Muscle of back (tissue), 13 donors: ENCODE measurements at places on chromosomes 1 and 21.

DNA sequence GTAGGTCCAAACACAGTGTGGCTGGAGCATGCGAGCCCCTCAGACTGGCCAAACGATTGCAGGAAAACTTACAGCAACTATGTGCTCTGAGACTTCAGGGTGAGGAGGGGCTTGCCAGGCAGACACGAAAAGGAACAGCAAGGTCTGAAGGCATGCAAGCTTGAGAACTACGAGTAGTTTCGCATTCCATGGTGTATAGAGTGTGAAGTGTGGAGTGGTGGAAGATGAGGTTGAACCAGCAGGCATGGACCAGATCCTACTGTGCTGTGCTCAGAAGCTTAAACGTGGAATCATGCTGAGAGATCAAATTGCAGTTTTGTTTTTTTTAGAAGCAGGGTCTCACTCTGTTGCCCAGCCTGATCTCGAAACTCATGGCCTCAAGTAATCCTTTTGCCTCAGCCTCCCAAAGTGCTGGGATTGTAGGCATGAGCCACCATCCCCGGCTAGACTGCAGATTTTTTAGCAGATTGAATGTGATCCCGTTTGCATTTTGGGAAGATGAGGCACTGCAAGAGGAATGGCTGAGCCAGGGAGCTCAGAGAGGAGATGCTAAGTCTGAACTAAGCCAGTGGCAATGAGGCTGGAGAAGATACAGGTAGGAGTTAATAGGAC lies 5.1 kb upstream of the TFAP2E start:
- no peak for DNase-seq

DNA sequence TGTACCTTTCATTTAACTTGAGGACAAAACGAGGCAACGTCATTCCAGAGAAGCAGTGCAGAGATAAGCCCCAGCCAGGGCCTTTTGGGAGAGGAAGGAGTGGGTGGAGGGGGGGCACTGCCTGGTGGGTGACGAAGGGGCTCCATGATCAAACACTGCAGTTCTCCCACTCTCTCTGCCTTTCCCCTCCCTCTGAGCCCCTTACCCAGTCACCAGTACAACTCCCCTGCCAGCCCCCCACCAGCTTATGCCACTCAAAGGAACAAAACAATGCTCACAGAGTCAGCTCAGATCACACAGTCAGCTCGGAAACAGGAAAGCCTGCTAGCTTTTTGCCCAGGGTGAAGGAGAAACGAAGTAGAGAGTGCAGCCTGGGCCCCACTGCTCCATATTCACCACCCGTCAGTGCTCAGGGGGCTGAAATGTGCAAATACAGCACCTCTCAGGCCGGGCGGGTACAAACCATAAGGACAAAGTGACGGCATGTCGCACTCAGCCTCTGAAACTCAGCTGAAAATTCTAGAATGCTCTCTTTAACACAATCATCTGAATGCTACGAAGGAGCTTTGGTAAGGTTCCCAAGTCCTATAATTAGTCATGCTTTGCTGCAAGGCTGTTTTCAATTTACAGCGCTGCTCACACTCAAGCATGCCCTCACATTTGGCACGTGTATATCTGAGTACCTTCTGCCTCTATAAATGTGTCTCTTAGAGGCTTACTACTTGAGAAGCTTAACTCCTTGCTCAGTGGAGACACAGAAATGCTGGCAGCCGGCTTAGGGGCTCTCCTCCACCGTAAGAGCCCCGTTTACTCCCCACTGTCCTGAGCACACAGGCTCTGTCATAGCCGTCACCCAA lies 65.8 kb upstream of the RAB4A start:
- DNase-seq: peak; percentile 77

- no peak for DNase-seq
These were observed 102.0 kb upstream of the VANGL1 start for GRCh38 chr1:115539736-115540135.

- DNase-seq: no peak
These were observed 31.4 kb downstream of the POFUT2 start for GRCh38 chr21:45256021-45256911.

- DNase-seq: no peak
These were observed 123.2 kb downstream of the NTNG1 start for GRCh38 chr1:107264007-107264406.

DNA sequence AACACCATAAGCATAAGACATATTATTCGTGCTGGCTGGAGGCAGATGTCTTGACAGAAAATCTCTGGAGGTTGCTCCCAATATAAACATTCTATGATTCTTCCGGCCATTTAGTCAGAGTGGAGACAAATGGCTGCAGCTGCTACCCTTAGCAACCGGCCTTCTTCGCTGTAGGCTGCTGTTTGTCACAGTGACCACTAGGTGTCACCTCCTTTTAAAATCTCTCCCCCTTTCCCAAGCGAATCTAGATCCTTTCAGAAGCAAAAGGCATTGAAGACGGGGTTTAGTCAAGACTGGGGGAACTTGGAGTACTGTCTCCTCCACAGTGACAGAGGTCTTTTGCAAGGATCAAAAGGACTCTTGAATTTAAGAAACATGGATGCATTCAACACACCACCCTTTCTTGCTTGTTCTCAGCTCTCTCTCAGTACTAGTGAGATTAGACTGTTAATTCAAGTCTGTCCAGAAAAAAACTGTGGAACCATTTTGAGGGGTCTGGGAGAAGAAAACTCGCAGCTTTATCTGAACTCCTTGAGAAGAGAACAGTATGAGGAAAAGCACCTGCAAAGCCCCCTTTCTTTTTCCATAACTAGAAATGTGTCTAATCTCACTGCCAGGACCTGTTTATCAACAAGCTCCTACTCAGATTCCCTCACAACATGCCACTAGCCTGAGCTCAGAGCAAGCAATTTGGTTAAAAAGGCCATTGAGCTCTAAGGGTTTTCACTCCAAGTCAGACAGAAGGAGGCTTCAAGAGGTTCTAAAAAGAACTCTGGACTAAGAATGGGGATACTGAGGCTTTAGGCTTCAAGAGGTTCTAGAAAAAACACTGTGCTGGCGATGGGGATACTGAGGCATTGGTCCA lies 408.3 kb upstream of the PLXNA2 start:
- DNase-seq: peak; percentile 68

DNA sequence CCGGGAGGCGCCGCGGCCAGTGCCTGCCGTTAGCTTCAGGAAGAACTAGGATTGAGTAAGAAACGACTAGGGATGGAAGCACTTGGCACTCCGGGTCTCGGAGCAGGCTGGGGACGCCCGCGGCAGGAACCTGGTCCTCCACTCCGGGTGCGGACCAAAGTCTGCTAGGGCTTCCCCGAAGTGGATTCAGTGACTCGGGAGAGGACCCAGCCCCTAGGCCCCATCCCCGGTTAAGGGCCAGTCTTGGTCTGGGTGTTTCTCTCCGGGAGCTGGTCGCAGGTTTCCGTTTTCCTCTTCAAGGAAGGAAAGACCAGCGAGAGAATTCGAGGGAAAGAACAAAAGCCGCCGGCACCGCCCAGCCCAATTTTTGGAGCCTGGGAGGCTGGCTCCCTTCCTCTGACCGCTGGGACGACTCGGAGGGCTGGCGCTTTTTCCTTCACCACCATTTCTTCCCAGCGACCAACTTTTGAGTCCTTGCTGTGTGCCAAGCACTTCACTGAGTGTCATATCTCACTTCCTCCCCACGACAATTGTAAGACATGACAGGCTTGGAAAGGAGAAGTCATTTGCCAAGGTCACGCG lies 16.8 kb upstream of the STMN1 start:
- peak; percentile 32 for DNase-seq

GRCh38 chr1:57868908-57869307 lies 445.0 kb upstream of the DAB1 start:
- no peak for DNase-seq

DNA sequence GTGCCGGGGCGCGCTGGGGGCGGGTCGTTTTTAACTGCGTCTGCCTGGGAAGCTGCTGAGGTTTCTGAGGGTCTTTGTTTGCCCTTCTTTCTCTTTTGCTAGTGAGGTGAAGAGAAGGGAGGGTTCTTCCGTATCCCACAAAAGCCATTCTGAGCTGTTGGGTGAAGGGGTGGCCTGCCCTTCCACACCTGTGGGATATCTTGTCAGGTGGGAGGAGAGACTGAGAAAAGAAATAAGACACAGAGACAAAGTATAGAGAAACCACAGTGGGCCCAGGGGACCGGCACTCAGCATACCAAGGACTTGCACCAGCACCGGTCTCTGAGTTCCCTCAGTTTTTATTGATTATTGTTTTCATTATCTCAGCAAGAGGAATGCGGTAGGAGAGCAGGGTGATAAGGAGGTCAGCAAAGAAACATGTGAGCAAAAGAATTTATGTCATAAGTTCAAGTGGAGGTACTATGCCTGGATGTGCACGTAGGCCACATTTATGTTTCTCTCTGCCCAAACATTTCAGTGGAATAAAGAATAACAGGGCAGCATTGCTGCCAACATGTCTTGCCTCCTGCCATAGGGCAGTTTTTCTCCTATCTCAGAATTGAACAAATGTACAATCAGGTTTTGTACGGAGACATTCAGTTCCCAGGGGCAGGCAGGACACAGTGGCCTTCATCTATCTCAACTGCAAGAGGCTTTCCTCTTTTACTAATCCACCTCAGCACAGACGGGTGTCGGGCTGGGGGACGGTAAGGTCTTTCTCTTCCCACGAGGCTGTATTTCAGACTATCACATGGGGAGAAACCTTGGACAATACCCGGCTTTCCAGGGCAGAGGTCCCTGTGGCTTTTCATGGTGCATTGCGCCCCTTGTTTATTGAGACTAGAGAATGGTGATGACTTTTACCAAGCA lies 972 bp downstream of the PGBD2 start:
- DNase-seq: no peak

DNA sequence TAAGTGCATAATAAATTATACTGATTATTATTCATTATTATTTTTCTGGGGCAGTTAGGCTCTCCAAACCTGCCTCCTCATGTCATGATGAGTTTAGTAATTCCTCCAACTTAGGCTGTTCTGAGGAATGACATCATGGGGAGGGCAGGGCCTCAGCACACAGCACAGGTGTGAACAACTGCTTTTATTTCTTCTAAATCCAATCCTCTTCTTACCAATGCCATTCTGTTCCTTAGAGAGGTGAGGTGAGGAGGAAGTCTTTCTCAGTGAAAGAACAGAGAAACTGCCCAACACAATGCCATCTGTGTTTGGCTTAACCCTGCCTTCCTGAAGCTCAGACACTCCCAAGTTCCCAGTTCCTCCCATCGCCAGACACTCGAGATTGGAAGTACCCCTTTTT lies 45.4 kb upstream of the WASF2 start:
- DNase-seq: no peak

GRCh38 chr1:177092001-177092400 lies 72.5 kb downstream of the ASTN1 start:
- no peak for DNase-seq

GRCh38 chr1:42924082-42924850 lies 34.4 kb downstream of the SLC2A1 start:
- DNase-seq: peak; percentile 95

DNA sequence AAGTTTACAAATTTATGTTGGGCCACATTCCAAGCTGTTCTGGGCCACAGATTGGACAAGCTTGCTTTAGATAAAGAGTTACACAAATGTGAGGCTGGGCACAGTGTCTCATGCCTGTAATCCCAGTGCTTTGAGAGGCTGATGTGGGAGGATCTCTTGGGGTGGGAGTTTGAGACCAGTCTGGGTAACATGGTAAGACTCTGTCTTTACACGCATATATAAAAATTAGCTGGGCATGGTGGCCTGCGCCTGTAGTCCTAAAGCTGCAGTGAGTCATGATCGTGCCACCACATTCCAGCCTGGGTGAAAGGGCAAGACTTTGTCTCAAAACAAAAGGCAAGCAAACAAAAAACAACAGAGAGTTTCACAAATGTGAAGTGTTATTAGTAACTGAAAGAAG lies 5.9 kb upstream of the VCAM1 start:
- no peak for DNase-seq

DNA sequence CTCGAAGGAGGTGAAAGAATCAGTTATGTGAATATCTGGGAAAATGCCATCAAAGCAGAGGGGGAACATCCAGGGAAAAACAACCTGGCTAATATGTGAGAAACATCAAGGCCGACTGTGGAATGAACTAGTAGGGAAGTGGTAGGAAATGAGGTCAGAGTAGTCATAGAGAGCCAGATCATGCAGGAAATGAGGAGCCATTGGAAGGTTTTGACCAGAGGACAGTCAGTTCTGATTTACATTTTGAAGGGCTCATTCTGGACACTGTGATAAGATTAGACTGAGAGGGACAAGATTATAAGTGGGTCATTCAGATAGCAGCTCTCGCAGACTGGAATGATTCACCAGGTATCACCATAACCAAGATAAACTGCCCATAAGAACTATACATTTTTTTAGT lies 63.7 kb downstream of the SYT14 start:
- no peak for DNase-seq

DNA sequence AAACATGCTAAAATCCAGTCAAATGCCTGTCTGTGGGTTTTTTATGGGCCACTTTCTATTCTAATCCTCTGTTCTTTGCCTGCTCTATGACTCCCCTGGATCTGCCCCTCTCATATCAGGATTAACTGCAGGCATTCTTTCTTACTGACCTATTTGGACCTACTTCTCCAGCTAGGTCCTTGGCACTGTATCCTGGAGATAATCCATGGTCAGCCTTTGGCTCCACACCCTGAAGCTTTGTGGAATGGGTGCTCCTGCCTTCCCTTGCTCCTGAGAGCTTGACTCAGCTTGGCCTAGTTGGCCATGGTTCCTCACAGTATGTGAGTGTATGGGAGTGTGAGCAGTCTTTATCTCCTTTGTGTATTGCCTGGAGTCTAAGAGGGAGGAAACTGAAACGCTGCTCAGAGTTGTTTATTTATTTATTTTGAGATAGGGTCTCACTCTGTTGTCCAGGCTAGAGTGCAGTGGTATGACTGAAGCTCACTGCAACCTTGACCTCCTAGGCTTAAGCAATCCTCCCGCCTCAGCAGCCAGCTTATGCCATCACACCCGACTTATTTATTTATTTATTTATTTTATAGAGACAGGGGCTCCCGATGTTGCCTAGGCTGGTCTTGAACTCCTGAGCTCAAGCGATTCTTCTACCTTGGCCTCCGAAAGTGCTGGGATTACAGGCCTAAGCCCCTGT lies 28.7 kb upstream of the CDC14A start:
- DNase-seq: peak; percentile 14

- DNase-seq: no peak
These were observed 139.2 kb downstream of the CASZ1 start for GRCh38 chr1:10657088-10657847.

DNA sequence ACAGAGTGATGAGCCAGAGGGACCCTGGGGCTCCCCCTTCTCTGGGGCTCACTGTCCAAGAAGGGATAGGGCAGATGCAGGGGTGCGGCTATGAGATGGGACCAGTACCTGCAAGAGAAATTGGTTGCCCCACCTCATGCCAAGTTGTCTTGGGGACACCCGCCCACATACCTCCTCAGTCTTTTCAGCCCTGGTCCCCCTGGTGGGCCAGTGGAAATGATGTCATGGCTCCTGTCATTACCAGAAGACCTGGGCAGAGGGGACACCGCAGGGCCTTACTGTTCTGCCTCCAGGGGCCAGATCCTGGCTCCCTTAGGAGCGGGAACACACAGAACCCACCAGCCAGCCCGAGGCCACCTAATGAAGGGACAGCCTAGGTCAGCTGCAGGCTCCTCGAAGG lies 63.2 kb downstream of the CDK18 start:
- DNase-seq: no peak
